ENCODE measurements at places on chromosomes 3 and 15. TPM values are rescaled to one million over a fixed set of nuclear protein-coding genes. Genes with fewer than 3 reads are reported as not detected.

ROPN1 gene
- not detected for total RNA-seq

GATA2 gene
- 5.3 TPM for total RNA-seq

PPP1R14D gene
- not detected for total RNA-seq

GYG1 gene
- 34.6 TPM for total RNA-seq

LRRC49 gene
- total RNA-seq = 4.1 TPM

SLC22A14 gene
- not detected for total RNA-seq

NCKIPSD gene
- total RNA-seq = 9.7 TPM

SRPRB gene
- 56.9 TPM for total RNA-seq

CELF6 gene
- total RNA-seq = 0.16 TPM

STRIT1 gene
- not detected for total RNA-seq

PLAAT1 gene
- total RNA-seq = not detected

ASB14 gene
- not detected for total RNA-seq

GREM1 gene
- total RNA-seq = 4.7 TPM

CLDN11 gene
- 0.25 TPM for total RNA-seq

AADACL2 gene
- not detected for total RNA-seq

BLM gene
- total RNA-seq = 11.9 TPM

SLC22A13 gene
- not detected for total RNA-seq

GOLGA6B gene
- not detected for total RNA-seq

PLA2G4D gene
- not detected for total RNA-seq

Data from A549 treated with GW870086 at 1 μM for 4 hours (cell line).